ENCODE measurements at places on chromosomes 3 and 15.

GRCh38 chr3:49165771-49166751 is at the start of gene CCDC71:
TSS of gene CCDC71 (minus strand) at chr3:49166331. CDS start at chr3:49164208, 2,123 bp downstream.
- DNase-seq: peak; percentile 53

GRCh38 chr15:41928100-41928499 is 34.2 kb upstream of the SPTBN5 start:
- no peak for DNase-seq

- no peak for DNase-seq
These were observed 7.7 kb upstream of the TRPC1 start for GRCh38 chr3:142716102-142716501.

GRCh38 chr3:154971771-154972326 is 108.3 kb upstream of the MME start:
- DNase-seq: no peak

DNA sequence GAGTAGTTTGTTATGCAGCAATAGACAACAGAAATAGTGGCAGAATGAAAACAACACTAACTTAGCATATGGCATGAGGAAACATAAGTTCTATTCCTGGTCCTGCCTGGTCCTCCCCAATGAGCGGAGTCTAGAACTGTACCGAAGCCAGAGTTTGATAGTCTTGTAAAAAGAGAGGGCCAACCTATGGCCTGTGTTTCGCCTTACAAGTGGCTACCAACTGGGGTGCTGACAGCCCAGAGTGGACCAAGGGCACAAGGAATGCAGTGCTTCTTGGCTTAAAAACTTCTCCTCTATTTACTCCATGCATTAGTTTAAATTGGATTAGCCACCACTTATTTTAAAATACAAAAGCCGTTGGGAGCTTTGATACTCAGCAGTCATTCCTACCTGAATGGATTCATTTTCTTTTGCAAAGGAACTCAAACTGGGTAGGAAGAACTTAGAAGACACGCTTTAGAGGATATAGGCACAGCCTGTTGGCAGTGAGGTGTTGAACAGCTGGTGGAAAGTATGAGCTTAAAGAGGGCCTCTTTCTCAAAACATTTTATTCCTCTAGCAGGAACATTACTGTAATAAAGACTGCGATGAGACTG is 302.9 kb downstream of the PLCL2 start:
- DNase-seq: no peak

DNA sequence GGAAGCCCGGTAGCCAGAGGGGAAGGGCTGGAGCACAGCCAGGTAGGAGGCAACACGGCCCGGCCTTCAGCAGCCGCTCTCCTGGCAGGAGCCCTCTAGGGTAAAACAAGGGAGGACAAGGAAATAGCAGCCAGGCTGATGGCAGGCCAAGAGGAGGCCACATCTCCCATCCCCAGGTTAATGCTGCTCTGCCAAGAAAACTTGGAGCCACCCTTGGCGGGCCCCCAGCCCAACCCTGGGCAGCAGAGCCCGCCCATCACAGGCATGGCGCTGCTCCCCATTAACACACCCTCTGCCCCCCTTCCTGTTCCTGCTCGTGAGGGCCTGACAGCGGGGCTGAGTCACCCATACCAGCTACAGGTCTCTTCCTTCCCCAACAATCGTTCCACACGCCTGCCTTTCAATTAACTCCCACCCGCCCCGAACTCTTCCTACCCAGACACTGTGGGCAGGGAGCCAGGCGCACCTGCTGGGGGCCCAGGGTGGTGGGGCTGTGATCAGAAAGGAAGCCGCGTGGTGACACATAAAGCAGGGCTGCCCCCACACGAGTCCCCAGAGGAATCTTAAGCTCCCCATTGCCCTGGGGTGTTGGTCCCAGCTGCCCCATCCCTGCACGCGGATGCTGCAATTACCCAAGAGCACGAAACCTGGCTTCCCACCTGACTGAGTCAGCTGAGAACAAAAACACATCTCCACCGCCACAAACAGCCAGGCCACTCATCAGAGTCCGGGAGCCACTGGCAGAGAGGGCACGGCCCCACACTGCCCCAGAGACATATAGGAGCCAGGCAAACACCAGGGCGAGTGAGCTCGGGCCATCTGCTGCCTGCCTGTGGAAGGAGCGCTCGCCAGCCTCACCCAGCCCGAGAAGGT is at the start of gene C15orf62:
Gene C15orf62, plus strand, starts transcription at position 707 of the 873 bp plus-strand sequence. CDS start 516 bp downstream, outside the sequence.
- DNase-seq: no peak

DNA sequence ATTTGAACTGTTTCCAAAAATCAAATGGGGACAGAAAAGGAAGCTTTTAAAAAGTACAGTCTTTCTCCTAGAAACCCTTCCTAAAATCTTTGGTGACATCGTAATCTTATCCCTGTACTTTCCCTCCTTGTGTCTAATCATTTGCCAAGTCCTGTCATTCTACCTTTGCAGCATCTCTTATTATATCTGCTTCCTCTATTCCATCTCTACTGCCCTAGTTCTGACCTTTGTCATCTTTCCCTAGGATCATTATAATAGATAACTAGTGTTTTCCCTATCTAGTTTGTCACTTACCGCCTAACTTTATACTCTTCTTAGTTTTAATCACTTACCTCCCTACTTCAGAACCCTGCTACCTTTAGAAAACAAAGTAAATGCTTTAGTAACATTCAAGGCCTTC is 11.6 kb downstream of the USP8 start:
- no peak for DNase-seq

DNA sequence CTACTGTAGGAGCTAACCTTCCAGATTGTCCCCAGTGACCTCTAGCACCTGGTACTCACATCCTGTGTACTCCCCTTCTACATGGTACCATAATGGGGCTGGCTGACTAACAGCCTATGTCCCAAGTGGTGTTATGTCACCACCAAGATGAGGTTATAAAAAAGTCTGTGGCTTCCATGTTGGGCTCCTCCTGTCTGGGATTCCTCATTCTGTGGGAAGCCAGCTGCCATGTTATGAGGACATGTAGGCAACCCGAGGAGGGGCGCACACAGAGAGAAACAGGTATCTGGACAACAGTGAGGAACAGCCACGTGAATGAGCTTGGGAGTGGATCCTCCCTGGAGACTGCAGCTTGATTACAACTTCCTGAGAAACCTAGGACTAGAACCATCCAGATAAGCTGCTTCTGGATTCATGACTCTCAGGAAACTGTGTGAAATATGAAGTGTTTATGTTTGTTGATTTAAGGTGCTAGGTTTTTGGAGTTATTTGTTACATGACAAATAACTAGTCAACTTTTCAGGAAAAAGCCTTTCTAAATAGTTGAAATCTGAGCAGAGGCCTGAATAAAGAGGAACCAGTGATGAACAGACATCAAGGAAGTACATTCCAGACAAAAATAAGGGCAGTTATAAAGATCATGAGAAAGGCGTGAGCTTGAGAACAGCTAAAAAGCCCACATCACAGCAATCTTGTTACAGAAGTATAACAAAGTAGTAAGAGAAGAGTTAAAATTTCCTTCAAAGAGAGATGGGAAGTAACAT is 21.7 kb downstream of the GOLIM4 start:
- no peak for DNase-seq

DNA sequence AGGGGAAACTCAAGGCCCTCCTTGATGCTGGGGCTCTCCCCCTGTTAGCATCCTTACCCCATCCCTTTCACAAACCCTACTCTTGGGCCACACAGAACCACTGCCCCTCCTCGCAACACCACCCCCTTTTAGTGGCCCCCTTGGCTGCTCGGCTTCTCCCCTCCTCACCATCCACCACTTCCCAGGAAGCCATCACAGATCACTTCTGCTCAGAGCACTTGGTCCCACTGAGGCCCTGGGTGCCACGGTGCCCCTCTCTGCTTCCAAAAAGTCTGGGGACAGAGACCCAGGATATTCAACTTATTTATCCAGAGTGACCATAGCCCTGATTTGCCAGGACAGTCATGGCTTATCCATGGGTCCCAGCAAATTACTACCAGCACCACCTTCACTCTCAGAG is 2.4 kb downstream of the RHCG start:
- DNase-seq: no peak

DNA sequence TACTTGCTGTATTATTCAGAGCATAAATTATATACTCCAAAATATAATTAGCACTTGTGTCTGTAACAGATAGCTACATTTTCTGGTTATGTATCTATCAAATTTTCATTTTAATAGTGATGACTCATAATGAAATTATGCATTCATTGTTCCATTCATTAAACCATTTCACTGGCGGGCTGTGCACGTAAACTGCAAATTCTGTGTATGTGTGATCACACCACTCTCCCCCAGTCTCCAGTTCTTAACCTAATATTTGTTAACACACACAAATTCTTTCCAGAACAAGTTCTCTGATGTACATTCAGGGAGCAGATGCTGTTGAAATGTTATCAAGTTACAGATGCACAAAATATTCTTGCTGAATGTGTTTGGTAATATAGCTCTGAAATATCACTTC is 3.8 kb upstream of the KCNMB2 start:
- no peak for DNase-seq

DNA sequence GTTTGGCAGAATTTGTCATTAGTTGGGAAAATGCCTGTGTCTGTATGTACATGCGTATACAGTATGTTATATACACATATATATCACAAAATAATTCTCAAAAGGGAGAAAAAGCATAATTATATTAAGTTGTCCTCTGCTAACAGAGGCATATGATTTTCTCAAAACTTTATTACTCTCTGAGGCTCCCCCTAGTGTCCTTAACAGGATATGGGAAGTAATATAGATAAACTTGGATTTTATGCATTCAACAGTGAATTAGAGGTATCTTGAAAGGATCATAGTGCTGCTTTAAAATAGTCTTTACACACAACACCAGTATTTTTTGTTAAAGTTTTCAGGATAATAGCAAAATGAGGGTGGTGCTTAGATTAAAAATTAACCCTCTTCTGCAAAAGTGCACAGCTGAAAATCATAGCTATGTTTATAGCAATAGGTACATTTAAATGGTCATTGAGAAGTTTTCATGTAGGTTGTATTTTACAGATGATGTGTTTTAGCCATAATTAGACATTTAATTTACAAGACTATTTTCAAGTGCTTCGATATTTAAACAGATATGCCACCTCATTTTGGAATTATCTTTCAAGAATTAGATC is 454.0 kb upstream of the ROBO2 start:
- no peak for DNase-seq

DNA sequence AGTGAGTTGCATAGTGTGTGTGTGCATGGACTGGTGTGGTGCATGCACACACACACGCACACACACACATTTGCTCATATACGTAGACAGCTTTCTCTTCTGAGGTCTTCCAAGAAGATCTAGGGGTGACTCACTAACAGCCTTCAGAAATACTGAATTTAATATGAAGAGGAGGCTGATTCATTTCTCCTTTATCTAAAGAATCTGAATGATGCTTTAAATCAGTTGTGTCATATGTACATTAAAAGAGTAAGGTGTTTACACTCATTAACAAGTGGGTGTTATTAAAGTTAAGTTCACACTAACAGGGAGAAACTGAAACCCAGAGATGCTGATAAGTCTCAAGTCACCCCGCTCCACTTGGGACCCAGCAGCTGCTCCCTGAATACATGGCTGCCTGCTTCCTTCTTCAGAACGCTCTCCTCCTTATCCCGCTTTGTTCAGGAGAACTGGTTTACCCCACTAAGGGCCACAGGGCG is 22.0 kb downstream of the TMPRSS7 start:
- no peak for DNase-seq

GRCh38 chr3:46947981-46948791 is 28.4 kb downstream of the CCDC12 start:
- DNase-seq: peak; percentile 45

DNA sequence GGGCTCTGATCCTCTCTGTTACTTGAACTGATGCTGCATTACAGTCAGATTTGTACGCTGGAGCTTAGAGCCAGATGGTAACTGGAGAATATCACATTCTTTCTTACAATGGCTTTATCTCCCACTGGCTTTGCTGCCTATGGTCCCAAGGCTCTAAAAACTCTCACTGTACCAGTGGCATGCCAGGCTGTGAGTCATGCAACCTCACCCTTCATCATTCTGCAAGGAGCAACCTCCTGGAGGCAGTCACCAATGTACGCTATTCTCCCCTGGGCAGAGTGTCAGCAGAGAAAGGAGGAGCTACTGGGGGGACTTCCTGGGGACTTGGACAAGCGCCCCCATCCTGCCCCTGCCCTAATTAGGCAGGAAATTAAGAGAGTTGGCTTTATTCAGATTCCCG is 97.9 kb upstream of the EIF1B start:
- DNase-seq: no peak

DNA sequence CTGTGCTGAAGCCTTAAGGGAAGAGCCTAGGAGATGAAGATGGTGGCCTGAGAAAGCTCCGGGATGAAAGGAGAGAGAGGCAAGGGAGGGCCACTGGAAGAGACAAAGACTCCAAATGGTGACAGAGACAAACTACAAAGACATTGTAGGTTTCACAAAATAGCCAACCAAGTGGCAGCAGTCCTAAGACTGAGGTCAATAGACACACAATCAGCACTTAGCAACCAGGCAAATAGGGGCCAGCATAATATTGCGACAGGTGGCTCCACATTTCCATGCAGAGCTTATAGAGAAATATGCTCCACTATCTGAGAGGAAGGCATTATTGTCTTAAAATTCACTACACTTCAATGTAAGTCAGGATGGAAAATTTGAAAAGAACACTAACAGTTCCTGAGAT is 22.1 kb upstream of the MYO5C start:
- no peak for DNase-seq

GRCh38 chr15:77002436-77002835 is 7.5 kb downstream of the PSTPIP1 start:
- DNase-seq: no peak

- no peak for DNase-seq
These were observed 289.3 kb downstream of the EPHB1 start for GRCh38 chr3:135084405-135084804.

DNA sequence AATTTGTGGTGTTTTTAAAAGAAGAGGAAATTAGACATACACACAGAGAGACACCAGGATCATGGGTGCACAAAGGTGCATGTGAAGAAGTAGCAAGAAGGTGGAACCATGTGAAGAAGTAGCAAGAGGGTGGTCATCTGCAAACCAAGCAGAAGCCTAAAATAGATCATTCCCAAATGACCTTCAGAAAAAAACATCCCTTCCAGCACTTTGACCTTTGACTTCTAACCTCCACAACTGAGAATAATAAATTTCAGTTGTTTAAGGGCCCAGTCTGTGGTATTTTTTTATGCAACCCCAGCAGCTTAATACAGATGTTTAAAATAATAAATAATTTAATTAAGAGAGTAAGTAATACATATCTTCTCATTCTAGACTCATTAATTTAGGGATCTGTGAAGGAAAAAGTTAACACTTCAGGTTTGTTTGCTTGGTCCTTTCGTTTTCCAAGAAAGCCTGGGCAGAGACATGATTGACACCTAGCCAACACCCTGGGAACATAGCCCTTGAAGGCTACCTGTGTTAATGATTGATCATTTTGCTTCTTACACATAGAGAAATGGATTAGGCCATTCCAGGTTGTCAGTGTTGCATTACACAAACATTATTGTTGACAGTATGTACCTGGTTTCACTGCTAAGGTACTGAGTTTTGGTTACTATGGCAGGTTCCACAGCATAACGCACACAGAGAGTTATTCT is 1331.2 kb upstream of the GBE1 start:
- no peak for DNase-seq

GRCh38 chr15:99931703-99932603 is 198.7 kb upstream of the LYSMD4 start:
- no peak for DNase-seq

Data from stimulated activated CD8-positive, alpha-beta memory T cell treated with anti-CD3 and anti-CD28 coated beads, Interleukin-7, amount 100 ng/mL, for 1 hour (primary cell).